Kidney epithelial cell (primary cell): ENCODE measurements at places on chromosomes 3 and 15. TPM values are rescaled to one million over a fixed set of nuclear protein-coding genes. Genes with fewer than 3 reads are reported as not detected.
A peak's percentile ranks its signal among the peaks of the same experiment; 100 is the strongest.

GRCh38 chr15:39565851-39566250, 15.0 kb upstream of the THBS1 start:
- DNase-seq: no peak

Gene CYP8B1
- total RNA-seq: not detected in 2 replicates

- no peak for DNase-seq
Measured at GRCh38 chr15:66879531-66880368, 177.7 kb downstream of the SMAD6 start.

DNA sequence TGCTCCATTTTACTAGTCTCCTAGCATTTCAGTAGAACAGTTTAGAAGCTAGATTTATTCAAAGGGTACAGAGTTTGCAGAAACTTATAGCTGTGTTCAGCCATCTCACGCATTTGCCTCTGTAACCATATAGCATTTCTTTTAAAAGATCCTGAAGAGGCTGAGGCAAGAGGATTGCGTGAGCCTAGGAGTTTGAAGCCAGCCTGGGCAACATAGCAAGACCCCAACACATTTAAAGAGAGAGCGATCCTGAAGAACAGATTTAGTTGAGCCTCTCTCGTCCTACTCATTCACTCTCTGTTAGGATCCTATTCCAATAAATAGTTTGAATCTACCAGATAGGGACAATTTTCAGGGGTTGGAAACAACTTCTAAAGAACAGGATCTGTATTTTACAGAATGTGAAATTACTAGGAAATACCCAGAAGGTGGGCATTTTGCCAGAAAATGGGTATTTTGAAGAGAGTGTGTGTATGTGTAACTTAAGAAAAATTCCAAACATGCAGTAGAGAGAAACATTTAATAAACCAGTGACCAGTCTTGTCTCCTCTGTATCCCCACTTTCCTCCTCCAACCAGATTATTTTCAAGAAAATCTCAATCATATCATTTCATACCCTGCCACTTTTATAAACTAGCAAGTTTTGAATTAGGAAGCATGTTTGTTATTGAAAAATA, 4.5 kb downstream of the EIF3J start:
- DNase-seq: no peak

- no peak for DNase-seq
Measured at GRCh38 chr3:43870844-43871626, 180.3 kb downstream of the ABHD5 start.

DNA sequence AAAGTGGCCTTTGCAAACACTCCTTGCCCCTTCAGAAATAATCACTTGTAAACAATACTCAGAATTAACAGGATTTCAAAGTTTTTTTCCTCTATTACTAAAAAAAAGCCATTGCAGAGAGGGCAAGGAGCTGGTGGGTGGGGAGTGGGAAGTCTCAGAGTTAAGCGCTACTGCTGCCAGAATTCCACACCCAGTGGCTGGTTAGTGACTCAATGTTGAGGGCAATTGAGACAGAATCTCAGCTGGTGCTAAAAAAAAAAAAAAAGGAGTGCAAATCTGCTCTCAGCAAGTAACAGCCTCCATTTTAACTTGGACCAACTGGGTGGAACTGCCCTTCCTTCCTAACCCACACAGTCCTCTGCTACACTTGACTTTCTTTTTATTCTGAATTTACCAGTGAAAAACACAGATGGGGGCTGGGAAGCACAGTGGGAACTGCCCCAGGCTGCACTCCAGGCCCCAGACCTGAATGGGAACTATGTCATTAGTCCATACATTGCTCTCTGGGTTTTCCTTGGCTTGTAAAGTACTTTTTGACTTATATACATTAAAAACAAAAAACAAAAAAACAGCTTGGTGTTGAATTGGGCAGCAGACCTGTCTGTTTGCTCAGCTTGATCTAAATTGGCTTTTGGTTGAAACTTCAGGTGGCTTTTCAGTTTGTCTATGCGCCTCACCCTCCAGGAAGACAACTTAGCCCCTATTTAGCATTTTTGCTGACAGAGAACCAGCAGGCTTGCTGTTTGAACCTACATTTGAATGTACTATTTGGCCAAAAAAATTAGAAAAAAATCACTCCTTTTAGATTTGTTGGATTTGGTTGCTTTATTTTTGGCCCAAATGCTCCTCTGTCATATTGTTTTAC, 357.8 kb upstream of the TBL1XR1 start:
- peak; percentile 47 for DNase-seq

Gene PDE8A
- total RNA-seq: 26.7 and 31.5 TPM in 2 replicates

- DNase-seq: peak; percentile 99
Measured at GRCh38 chr3:10173926-10174435, 9.3 kb downstream of the IRAK2 start.

Gene SNRK
- 24.0 and 25.0 TPM in 2 replicates for total RNA-seq

DNA sequence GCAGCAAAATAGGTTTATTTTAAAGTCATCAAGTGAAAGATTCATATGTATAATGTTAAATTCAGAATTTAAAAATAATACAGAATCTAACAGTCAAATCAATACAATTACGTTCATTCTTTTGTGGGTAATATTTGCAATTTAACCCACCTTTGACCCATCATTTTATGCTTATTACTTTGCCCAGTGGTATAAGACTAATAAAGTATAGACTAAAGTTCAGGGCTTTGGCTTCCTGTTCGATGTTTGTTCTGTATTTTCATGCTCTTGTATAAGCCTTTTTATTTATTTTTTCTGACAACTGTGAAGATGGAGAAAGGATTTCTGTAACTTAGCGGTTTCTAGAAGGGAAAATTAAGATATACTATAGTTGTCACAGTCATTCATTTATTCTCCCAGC, 44.3 kb upstream of the EIF3J start:
- no peak for DNase-seq

Gene USP50
- 0.41 TPM in 1 of 2 replicates, not detected in the other for total RNA-seq

Gene CASR
- 0.04 and 0.07 TPM in 2 replicates for total RNA-seq

Gene C3orf62
- 1.1 and 1.5 TPM in 2 replicates for total RNA-seq

- no peak for DNase-seq
Measured at GRCh38 chr3:112395181-112395895, 62.4 kb downstream of the CD200 start.

Gene SLC25A36
- total RNA-seq: 63.8 and 75.0 TPM in 2 replicates

DNA sequence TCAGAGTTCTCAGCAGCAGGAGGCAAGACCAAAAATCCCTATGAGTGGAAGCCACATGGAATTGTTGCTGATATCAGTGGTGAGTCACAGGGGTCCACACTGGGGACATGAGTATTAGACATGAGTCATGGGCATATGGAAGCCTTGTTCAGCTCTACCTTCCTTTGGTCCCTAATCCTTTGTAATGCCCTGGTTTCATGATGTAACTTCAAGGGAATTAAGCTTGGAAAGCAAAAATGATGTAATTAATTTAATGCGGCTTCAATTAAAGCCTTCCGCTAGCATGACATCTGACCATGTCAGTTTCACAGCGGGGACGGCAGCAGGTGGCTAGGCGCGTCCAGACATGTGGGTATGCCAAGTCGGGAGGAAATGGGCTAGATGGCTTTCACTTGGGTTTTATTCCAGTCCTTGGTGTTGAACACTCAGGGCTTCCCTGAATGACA, 176.1 kb upstream of the RGMA start:
- no peak for DNase-seq

Gene APBA2
- total RNA-seq: 51.4 and 54.6 TPM in 2 replicates

Gene PLSCR2
- total RNA-seq: 0.62 TPM in 1 of 2 replicates, not detected in the other

GRCh38 chr15:55823699-55824340, 80.9 kb upstream of the PRTG start:
- no peak for DNase-seq

GRCh38 chr15:52794665-52795463, 4.7 kb upstream of the ONECUT1 start:
- DNase-seq: no peak

Gene TEX55
- not detected in 2 replicates for total RNA-seq

Gene CTXN2
- 0.14 TPM in 1 of 2 replicates, not detected in the other for total RNA-seq

DNA sequence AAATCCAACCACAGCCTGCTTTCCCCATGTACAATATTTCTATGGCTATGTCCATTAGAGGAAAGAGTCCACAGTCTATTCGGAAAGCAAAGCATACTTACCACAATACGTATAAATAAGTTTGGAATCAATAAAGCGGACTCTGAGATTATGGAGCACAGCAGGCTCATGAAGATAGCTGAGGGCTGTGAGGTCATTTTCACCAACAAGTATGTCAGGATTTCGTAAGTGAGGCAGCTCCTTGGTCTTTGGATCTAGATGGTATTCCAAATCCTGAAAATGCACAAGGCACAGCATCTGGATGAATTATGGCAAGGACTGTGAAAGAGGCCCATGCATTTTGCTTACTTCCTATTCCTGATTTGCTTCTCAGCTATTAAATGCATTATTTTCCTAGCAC, 100.4 kb downstream of the MYO5A start:
- DNase-seq: no peak

DNA sequence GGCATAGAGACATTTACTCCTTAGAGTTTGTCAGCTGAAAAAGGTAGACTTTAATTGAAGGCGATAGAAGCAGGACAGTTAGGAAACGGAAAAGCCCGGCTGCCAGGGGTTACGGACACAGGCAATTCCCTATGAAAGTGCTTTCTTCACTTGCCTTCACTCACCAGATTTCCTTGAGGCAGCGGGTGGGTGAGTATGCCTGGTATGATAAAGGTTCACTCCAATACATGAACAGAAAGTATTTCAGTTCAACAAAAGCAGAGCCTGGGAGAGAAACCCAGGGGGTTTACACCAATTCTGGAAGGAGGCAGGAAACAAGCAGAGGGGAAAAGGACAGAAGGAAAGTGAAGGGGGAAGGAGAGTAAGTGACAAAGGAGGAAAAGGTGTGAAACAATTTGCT, 53.9 kb downstream of the QTRT2 start:
- DNase-seq: no peak

- no peak for DNase-seq
Measured at GRCh38 chr15:71752128-71752527, 58.2 kb upstream of the NR2E3 start.

Gene CCR1
- 0.07 TPM in 1 of 2 replicates, not detected in the other for total RNA-seq

Gene RABL3
- total RNA-seq: 12.4 and 16.6 TPM in 2 replicates

Gene CAND2
- total RNA-seq: 1.4 and 2.6 TPM in 2 replicates

GRCh38 chr3:171229173-171229572, 202.7 kb upstream of the SLC2A2 start:
- no peak for DNase-seq

DNA sequence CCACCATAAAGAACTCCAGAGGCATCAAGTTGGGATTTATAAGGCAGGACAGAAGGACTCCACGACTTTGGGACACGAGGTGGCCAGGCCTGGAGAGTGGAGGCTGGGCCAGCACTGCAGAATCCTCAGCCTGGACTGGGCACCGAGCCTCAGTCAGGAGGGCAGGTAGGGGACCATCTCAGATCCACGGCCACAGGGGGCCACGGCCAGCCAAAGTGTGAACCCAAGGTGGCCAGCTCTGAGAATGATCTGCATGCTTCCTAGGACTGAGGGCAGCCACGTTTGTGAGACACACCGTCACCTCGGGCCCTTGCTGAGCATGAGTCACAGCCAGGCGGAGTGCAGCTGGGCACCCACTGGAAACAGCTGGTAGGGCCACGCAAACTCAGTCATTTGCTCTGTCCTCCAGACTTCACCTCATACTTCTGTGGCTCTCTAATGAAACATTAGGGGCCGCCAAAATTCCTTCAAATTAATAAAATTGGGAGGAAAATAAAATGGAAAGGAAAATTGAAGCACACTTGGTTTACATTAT, 65.8 kb downstream of the CTNNB1 start:
- peak; percentile 25 for DNase-seq

DNA sequence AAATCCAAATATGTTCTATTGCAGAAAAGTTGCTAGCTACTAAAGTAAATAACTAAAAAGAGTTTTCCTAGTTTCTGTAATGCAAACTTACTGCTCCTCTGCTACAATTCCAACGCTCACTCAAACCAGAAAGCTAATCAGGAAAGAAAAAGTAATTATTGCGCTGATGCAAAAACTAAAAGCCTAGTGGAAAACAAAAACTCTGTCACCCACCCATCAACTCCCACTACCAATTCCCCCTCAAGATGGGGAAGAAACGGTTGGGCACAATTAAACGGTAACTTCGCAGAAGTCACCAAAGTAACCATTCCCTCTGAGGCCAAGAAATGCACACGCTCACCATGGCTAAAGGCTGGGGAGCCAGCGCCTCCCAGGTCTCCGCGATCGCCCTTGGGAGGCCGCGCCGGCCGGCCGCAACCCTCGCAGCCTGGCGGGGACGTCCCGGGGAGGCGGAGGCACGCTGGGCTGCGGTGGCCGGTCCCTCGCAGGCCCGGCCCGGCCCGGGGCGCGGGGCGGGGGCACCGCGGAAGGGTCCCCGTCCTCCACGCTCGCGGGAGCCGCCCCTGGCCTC, 684 bp downstream of the SLTM start:
- no peak for DNase-seq

DNA sequence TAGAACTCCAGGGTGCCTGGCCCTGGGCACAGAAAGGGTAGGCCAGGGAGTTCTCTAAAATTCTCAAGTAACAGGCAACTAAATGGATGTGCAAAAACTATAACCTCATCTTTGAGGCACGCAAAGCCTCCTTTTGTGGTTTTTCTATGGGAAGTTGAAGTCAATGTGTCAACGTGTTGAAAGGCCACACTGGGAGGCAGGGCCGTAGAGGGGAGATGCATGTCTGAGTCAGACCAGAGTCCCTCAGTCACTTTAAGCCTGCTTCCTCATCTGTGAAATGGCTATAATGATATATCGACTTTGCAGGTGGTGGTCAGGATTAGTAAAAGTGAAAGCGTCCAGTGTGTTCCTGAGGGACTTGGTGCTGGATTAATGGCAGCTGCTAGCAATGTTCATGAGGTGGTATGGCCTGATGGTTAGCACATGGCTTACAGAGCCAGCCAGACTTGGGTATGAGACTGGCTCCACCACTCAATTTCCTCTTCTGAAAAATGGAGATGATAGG, 17.0 kb downstream of the TGM5 start:
- peak; percentile 60 for DNase-seq

DNA sequence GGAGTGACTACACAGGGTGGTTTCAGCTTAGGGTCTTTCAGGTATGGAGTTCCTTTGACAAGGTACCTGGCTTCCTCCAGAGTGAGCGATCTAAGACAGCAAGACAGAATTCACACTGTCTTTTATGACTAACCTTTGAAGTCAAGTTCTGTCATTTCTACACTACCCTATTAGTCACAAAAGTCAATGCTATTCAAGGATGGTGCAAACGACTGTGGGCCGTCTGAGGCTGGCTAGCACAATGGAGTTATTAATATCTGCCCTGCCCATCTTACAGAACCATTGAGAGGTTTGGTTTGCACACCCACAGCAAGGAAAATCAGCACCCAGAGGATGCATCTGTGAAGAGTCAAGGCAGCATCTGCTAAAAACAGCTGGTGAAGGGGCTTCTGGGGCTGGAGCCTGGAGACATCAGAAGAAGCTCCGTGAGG, 62.9 kb upstream of the XCR1 start:
- DNase-seq: no peak

DNA sequence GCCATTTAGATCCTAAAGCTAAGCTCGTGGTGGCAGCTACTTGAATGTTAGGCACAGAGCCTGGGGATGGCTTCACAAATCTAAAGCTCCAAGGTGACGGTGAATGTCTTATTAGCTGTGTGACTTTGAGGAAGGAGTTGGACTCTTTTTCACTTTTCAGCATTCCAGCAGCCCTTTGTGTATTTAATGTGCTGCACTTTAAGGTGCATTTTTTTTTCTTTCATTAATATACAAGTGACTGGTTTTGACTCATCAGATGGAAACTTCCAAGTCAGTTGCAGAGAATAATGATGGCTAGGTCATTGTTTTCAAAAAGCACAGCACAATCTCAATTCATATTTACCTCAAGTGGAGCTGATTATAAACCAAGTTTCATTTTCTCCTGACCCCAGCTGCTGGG, 55.8 kb downstream of the TMED3 start:
- DNase-seq: no peak

Gene SGO1
- total RNA-seq: 4.8 and 6.9 TPM in 2 replicates

Gene PRR20G
- 0.75 TPM in 1 of 2 replicates, not detected in the other for total RNA-seq
